Esophagus squamous epithelium (tissue), 5 donors: ENCODE measurements at places on chromosomes 2 and 18. TPM values are rescaled to one million over a fixed set of nuclear protein-coding genes. Genes with fewer than 3 reads are reported as not detected.

GRCh38 chr2:179626261-179626660 is 235.2 kb downstream of the ZNF385B start:
- H3K4me3 ChIP-seq, result no peak overlapping the region
- H3K27me3 ChIP-seq, result no peaks in the 10 kb centered on the region
- H3K4me1 ChIP-seq, result no peaks in the 10 kb centered on the region
- H3K27ac ChIP-seq, result no peak overlapping the region
- no peak for DNase-seq

RTTN gene
- total RNA-seq, result 14.4 TPM

- no peak for DNase-seq
- H3K27me3 ChIP-seq, result peaks cover 9% of the 10 kb centered on the region
- H3K4me1 ChIP-seq, result no peaks in the 10 kb centered on the region
- H3K4me3 ChIP-seq, result no peak overlapping the region
Observed at GRCh38 chr18:13809043-13809430, 14.9 kb upstream of the MC5R start.

ASB18 gene
- total RNA-seq, result not detected

GRCh38 chr2:55843096-55843993 is 80.2 kb downstream of the EFEMP1 start:
- H3K27me3 ChIP-seq, result no peaks in the 10 kb centered on the region

- H3K4me3 ChIP-seq, result no peak overlapping the region
- no peaks in the 10 kb centered on the region for H3K4me1 ChIP-seq
- no peak for DNase-seq
Observed at GRCh38 chr2:112161431-112162145, 23.4 kb downstream of the FBLN7 start.

DNA sequence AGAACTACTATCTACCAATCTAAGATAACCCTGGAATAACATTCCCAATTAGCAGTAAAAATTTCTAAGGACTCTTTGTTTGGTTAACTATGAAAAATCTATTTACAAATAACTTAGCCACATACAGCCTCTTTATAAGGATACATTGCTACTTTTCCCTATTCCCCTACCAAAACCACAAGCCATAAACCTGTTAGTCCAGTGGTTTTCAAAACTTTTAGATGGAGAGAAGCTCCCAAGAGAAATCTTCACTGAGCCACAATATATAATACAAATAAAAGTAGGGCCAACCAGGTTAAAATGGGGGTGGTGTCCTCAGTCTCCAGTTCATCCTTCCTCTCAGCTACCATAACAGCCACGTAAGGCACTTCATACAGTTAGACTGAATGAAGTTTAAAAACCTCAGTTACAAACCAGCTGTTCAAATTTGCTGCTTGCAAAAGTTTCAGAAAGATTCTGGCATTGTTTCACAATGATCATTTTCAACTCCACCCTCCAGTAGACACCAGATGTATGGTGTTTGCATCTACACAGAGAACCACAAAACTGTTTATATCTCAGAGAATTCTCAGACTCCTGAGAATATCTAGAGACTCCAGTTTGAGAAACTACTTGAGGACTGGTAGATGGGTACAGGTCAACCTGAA is 26.0 kb downstream of the SOS1 start:
- H3K36me3 ChIP-seq, result peaks cover 6% of the 10 kb centered on the region
- DNase-seq, result no peak
- no peaks in the 10 kb centered on the region for H3K27me3 ChIP-seq

DNA sequence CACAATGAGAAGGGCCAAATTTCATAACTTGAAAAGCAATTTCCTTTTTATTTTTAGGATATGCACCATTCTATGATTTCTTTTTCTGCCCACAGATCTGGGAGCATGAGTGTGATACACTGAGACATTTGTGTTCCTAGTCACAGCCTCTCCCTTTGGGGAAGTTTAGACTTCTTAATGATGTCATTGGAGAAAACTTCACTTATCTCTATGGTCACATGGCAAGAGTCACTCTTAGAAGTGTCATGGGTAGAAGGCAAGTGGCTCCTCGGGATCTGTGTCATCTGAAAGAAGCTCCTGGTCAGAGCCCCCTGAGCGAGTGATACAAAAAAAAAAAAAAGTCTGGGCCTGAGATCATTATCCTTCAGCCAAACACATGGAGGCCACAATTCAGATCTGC is 62.5 kb upstream of the LGALSL start:
- no peak overlapping the region for H3K4me3 ChIP-seq
- no peaks in the 10 kb centered on the region for H3K4me1 ChIP-seq
- H3K27me3 ChIP-seq, result no peaks in the 10 kb centered on the region
- no peak overlapping the region for H3K27ac ChIP-seq

DNA sequence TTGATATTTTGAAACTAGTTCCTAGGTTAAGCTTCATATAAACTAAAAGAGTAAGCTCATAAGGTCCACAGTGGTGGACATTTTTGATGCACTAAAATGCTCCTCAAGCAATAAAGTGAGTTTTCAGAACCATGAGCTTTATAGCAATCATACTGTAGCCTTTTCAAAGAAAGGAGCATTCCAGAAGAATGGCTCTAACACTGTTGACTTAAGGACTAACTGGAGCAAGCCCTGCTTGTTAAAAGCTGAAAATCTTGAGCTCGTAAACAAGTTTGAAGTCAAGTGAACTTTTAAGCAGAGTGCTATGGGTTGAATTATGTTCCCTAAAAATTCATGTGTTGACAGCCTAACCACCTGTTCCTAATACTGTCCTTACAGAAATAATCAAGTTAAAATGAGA is 38.0 kb downstream of the KYNU start:
- H3K27me3 ChIP-seq, result no peaks in the 10 kb centered on the region
- DNase-seq, result no peak
- H3K36me3 ChIP-seq, result no peaks in the 10 kb centered on the region
- H3K27ac ChIP-seq, result no peak overlapping the region

GALR1 gene
- total RNA-seq, result not detected

DNA sequence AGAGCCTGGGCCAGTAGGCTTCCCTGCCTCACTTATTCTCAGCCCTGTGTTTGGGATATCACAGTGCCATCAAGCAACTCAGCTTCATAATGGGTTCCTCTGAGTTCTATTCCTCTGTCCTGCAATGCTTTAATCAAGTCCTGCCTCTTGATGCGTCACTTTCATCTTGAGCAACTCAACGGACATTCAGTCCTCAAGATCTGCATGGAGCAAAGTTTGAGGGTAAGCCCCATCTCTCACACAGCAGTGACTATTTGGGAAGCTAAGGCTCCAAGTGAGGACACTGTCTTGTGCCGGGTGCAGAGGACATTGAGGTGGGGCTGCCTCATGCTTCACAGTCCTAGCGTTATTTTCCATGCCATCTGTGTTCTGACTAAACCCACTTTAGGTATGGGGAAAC is 50.9 kb upstream of the PLB1 start:
- H3K4me3 ChIP-seq, result no peak overlapping the region
- H3K4me1 ChIP-seq, result peaks cover 37% of the 10 kb centered on the region
- no peak for DNase-seq
- no peaks in the 10 kb centered on the region for H3K36me3 ChIP-seq
- no peaks in the 10 kb centered on the region for H3K27me3 ChIP-seq
- H3K27ac ChIP-seq, result no peak overlapping the region

DNA sequence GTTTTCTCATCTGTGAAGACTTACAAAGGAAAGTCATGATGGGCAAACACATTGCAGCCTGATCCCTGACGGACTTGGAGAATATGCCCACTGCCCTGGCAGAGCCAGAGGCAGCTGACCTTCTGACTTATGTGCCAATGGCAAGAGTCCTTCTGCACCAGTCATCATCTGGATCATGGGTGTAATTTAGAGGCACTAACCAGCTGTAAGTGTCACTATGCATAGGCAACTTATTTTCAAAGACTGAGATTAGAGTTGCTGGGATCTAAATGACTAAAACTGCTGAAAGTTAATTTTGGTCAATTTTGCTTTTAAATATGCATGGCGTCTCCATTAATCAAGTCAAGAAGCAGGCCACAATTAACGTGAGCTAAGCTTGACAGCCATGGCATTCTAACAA is 261.2 kb downstream of the BCL11A start:
- H3K4me1 ChIP-seq, result no peaks in the 10 kb centered on the region
- no peaks in the 10 kb centered on the region for H3K27me3 ChIP-seq
- no peak overlapping the region for H3K27ac ChIP-seq
- no peak overlapping the region for H3K4me3 ChIP-seq

SCN9A gene
- total RNA-seq, result 0.13 TPM
